Ovary (tissue), 10 donors: ENCODE measurements at places on chromosomes 5 and 9.

GRCh38 chr5:92800365-92800764, 780.7 kb downstream of the NR2F1-AS1 start:
- DNase-seq = no peak

DNA sequence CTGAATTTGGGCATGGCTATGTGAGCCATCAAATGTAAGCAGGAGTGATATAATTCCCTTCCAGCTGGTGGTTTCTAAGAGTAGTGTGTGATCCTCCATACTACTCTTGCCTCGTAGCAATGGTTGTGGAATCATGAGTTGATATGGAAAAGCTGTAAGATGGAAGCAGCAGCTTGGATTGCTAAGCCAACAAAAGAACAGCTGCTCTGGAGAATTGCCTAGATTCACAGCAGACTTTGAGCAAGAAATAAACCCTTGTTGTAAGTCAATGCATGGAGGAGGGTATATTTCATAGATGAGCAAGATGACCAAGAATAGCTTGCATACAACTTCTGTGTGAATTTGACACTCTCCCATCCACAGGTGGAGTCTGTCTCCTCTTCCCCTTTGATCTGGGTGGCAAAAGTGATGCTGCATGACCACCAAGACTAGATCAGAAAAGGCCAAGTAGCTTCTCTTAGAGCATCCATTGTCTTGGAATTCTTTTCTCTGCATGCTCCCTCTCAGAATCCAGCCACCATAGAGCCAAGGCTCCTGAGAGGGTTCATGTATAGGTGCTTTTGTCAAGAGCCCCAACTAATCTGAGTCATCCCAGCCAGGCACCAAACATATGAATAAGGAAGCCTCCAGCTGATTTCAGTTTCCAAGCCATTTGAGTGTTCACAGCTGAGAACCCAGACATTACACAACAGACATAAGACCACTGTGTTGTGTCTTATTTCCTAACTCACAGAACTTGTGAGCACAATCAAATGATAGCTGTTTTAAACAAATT, 79.0 kb downstream of the PRLR start:
- DNase-seq = no peak

DNA sequence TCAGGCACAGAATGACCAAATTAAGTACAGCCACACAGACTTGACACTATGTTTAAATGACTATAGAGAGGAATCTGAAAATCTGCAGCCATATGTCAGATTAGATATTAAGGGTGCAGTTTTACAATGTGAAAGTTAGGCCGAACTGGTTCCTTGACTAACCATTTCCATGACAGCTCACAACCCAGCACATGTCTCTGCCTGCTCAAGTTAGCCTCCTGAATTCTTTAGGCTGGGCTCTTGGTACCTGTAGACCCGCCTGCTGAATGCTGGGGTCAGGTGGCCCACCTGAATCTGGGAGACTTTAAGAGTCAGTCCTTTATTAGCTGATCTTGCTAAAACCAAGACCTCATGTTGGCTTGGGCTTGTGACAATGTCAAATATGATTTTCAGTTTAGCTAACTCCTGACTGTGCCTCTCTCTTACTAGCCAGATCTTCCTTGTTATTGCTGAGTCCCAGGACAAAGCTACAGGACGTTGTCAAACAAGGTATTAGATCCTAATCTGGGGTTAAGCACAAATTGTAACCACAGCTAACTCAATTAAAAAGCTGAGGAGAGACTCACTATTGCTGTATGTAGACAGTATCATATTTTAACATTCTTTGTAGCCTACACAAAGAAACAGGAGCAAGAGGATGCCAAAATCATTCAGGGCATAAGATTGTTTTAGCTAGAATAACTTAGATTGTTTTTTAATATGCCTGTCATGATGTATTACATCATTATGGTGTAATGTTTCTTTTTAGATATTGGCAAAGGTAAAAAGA, 490.9 kb downstream of the SEMA5A start:
- DNase-seq = no peak

GRCh38 chr9:110452227-110452801, 114.7 kb upstream of the TXNDC8 start:
- no peak for DNase-seq

DNA sequence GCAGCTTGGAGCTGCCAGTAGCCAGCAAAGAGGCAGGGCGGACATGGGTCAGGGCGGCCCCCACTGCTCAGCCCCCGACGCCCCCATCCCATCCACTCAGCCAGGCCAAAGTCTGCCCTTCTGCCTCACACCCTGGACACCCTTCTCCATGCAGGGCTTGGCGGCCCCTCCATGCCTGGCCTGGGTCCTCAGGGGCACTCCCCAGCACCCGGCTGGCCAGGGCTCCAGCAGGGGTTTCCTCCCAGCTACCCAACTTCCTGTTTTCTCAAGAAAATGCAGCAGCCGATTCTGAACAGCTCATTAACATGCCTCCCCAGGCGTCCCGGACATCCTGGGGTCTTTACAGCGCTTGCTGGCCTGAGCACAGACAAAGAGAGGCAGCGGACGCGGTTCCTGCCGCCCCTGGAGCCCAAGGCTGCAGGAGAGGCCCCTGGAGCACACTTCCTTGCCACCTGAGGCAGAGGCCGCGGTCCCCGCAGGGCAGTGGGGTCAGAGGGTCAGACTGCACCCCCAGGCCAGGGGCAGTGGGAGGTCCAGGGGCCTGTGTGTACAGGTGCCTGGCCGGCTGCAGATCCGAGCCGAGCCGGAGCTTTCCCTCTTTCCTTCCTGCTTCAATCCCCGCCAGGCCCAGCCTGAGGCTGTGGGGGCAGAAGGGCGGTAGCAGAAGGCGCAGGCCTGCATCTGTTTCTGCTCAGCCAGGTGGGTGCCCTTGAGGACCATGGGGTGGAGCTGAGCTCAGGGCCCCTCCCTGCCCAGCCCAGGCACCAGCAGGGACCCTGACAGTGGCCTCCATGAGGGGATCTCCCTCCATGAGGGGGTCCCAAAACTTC, 18.7 kb upstream of the NRARP start:
- peak; percentile 15 for DNase-seq

GRCh38 chr9:89793551-89793950, 188.7 kb downstream of the GADD45G start:
- DNase-seq = no peak

- DNase-seq = no peak
These were observed 9.3 kb downstream of the ZBTB43 start for GRCh38 chr9:126814091-126814490.

DNA sequence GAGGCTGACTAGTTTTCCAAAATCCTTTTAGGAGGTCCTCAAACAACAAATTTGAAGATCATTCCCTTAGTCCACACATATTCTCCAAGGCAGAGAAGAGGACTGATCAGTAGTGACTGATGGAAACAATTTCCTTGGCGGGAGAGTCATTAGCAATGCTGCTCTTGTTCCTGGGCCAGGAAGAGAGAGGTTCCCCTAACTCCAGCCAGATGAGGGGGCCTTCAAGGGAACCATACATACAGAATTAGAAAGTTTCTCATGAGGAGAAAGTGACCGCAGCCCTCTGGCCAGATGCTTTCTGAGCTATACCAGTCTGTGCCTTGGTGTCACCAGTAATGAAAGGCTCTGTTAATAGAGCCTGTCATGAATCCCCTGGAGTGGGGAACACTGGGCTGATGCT, 539.4 kb downstream of the BNC2 start:
- no peak for DNase-seq

DNA sequence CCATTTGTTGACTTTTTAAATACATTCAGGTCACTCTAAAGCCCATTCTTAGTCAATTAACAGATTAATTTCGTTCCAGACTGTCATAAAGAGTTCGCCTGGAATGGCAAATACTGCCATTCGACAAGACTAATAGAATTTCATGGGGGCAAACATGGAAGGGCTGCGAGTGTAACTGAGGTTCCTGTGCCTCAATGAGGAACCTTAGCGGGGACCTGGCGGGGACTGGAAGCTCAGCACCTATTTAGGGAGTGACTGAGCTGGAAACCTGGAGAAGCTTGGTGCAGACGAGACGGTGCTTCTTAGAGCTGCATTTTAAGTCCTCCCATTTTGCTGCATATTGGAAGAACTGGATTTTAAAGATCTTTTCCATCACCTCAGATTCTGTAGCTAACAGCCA, 3.4 kb downstream of the VCAN start:
- no peak for DNase-seq

GRCh38 chr9:80899208-80899607, 790.1 kb downstream of the TLE1 start:
- DNase-seq = no peak

- DNase-seq = no peak
These were observed 311.3 kb upstream of the TRPC7 start for GRCh38 chr5:136676685-136677084.

DNA sequence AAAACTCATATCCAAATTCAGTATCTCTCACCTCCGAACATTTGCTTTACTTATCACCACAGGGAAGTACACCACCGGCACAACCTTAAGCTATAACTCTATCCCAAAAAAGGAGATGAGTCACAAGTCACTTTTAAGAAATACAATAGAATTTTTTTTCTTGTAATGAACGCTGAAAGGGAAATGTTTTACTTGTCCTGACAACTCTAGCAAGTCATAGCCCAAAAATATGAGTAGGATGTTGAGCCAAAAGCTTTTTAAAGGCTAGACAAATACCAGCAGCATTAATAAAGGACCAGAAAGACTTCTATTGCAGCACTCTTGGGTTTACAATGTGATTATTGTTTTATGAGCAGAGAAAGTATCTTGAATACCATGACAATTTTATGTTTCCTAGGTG, 147.3 kb upstream of the FST start:
- no peak for DNase-seq

- DNase-seq = no peak
These were observed 30.8 kb upstream of the RECK start for GRCh38 chr9:36005891-36006290.

- DNase-seq = no peak
These were observed 25.3 kb upstream of the TLR4 start for GRCh38 chr9:117678871-117679270.

- DNase-seq = no peak
These were observed 63.8 kb downstream of the PDZD2 start for GRCh38 chr5:31702712-31703111.

DNA sequence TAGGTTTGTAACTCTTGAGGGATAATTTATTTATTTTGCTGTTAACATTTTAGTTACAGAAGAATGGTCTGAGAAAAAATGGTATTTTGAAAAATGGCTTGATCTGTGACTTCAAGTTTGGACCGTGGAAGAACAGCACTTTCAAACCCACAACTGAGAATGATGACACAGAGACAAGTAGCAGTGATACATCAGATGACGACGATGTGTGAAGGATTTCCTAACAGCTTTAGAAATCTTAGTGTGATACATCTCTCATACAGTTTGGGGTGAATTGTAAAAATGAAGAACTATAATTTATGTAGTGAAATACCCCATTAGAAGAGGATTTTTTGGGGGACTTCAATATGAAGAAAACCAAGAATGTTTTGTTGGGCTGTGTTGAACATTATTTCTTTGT, 88.7 kb downstream of the GPBP1 start:
- no peak for DNase-seq

GRCh38 chr5:178998441-178998840, 3.3 kb upstream of the GRM6 start:
- no peak for DNase-seq

- DNase-seq = no peak
These were observed 7.2 kb downstream of the PDLIM4 start for GRCh38 chr5:132264546-132265335.

DNA sequence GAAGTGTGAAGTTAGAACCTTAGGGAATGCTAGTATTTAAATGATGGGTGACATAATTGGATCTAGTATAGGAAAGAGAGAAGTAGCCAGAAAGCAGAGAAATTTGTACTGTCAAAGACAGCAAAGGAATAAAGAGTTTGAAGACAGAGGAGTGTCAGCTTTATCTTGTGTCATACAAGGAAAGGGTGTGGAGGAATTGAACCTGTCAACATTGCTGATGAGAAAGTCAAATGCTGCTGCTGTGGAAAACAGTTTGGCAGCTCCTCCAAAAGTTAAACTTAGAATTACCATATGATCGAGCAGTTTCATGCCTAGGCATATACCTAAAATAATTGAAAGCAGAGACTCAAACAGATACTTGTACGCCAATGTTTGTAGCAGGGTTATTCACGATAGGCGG, 63.7 kb downstream of the DENND4C start:
- DNase-seq = no peak

GRCh38 chr5:38697013-38697412, 140.6 kb upstream of the LIFR start:
- DNase-seq = no peak
